ENCODE measurements at places on chromosomes 11 and 22.

GRCh38 chr11:26704249-26704648 is 17.6 kb downstream of the SLC5A12 start:
- DNase-seq: no peak

DNA sequence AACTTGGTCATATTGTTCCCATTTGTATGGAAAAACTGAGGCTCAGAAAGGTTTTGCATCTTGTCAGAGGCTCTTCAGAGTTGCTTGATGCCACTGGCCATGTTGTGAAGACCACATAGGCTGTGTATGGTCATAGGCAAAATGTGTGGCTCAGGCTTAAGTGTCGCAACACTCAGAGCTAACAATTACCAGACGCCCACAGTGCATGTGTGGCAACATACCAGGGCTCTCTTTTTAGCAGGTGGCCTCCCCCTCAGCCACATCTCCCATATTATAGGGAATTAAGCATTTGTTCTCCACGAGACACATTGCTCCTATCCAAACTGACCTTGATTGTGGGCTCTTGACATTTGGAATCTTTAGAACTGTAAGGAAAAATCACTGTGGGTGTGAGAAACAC is 802.5 kb downstream of the DLG2 start:
- no peak for DNase-seq

DNA sequence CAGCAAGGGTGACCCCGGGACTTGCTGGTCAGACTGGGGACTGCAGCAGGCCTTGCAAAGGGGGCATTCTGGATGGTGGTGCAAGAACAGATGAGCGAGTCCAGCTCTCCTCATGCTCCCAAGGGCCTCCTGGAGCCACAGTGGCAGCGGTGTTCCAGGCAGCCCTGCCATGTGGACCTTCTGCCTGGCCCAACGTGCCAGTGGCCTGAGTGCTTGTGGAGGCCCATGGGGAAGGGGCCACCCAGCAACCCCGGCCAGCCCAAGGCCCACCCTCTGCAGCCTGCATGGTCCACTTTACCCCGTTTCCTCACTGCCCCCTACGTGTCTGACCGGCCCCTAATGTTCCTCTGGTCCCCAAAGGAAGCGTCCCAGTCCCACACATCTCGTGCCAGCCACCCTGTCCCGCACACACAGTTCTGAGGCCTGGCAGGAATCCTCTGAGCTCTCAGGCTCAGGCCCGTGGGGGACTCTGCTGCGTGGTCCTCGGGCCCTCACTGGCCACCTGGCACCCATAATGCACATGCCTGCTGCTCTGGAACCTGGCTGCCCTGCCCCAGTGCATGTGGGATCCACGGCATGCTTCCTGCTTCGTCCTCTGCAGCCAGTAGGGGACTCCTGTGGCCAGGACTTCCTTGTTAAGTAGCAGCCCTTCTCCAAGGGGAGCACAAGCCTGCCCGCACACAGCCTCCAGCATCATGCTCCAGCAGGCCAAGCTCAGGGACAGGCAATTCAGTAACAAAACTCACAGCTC is 85.5 kb downstream of the DGCR2 start:
- no peak for DNase-seq

GRCh38 chr22:24247564-24248344 is 2.9 kb upstream of the GGT5 start:
- DNase-seq: peak; percentile 65

DNA sequence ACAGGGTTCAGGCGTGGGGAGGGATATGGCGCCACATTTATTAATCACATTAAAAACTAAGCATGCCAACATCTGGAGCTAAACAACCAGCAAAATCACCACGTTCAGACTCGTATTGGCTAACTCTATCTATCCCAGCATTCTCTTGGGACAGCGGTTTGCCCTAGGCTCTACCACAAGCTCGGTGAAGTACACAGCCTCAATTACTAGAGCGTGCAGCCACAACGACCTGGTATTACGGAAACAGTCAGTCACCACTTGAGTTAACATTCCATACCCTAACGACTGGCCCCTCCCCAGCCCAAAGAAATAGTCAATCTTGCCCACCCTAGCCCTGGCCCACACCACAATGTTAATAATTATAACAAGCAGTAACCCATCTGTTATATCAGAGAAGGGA is 32.1 kb downstream of the APOL5 start:
- DNase-seq: no peak

DNA sequence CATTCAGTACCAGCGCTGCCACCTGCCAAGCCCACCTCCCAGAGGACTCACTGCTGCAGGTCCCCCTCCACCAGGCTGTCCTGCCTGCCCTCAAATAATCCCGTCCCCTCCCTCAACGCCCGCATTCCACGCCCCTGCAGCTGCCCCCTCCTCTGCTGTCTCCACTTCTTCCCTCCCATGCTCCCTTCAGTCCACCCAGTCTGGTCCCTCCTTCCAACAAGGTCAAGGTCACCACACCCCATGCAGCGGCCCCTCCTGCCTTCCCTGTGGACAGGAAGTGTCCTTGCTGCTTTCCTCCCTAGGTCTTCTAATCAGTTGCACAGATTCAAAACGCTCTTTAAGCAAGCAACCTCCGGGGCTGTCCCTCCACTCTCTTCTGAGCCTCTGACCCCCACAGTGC is 12.1 kb downstream of the MACROD1 start:
- no peak for DNase-seq

DNA sequence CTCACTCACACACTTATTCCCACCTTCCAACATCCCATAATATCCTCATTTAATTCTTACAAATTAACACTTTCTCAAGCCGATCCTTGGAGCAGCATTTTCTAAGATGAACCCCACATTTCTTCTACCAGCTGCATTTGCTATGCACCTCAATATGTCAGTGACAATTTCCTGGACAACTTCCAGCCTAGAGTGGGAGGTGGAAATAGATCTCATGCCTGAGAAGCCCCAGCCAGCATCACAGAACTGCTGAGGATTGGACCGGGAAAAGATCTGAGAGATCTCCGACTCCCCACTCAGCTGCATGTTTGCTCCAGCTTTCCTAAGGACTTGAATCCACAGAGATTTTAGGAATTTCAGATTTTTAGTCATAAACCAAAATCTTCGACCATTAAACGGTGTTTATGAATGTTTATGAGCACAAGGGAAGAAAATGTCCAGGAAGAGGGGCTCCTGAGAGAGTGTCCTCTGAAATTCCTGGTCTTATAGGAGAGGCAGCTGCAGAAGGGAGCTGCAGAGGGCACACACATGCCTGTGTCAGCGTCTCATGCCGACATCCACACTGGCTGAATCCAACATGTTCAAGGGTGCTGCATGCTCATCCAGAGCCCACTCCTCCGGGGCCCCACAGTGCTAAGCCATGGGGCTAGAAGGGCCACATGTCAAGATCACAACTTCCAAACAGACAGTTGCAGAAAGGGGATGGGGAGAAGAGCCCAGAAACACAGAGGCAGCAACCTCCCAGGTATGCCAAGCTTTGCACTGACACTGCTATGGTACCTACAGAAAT is 68.6 kb downstream of the MICAL3 start:
- no peak for DNase-seq

- DNase-seq: no peak
Observed at GRCh38 chr11:95682552-95682951, 107.0 kb downstream of the FAM76B start.

DNA sequence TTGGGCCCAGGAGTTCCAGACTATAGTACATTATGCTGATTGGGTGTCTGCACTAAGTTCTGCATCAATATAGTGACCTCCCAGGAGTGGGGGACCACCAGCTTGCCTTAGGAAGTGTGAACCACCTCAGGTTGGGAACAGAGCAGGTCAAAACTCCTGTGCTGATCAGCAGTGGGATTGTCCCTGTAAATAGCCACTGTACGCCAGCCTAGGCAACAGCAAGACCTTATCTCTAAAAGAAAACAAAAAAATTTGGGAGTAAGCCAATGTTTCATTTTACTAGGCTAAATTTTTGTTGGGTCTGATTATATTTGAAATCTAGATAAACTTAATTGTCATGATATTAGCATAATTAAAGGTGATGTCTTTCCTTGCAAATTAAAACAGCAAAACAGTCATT is 3.4 kb downstream of the DEPDC5 start:
- DNase-seq: peak; percentile 46

GRCh38 chr22:23884140-23884539 is 10.0 kb upstream of the MIF start:
- no peak for DNase-seq

- no peak for DNase-seq
Observed at GRCh38 chr11:44758983-44759382, 32.2 kb downstream of the TSPAN18 start.

GRCh38 chr11:46588131-46588530 is 5.7 kb downstream of the AMBRA1 start:
- DNase-seq: no peak

DNA sequence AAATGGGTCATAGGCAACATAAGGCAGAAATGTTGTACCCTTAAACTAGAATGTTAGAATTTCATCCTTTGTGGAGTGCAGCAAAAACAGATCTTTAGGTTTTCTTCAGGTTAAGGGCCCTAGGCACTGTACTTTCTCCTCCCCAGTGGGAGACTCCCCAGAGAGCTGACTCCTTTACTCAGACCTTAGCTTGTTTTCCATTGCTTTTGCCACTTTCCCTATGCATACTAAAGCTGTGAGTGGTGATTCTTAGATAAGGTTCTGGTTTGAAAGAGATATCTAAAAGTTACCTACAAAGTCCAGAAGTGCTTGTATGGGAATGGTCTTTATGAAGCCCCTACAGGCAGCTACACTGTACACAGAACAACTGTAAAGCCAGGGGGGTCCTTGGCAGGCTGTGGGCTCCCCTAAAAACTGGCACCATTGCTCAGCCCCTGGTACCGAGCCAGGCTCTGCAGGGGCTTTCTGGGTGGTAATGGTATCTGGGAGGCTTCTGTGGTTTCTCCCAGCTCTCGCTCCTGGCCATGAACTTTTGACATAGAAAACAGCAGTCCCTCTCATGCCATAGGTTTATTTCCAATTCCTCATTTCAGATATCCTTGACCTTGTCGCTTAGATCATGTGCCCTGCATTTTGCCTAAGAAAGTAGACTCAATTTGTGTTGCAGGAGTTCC is 23.2 kb downstream of the AMOTL1 start:
- DNase-seq: no peak

DNA sequence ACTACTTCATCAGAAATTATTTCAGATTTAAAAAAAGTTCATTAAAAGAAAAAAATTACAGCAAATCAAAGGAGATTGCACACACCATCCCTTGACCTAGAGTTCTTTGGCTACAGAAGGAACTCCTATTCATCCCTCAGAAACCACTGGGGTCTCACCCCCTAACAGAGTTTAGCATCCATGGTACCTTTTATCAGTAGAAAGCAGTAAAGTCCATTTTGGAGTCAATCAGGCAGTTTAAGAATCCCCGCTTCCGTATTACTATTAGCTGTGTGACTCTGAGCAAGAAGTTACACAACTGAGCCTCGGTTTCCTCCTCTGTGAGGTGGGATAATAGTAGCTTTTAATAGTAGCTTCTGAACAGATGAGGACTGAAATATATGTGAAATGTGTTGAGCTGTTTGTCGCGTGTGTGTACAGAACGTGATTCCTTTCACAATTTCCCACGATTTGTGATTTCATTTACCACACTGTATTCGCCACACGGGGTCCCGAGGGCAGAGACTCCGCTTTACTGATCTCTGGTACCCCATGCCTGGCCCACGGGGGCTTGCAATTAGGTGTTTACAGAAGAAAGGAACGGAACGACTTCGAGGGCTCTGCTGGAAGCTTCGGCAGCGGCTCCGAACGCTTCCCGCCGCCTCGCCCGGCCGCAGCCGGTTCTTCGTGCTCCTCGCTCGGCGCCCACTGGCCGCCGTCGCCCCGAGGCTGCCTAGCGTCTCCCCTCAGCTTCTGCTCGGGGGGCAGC is 72.5 kb upstream of the ZBED5 start:
- peak; percentile 46 for DNase-seq

GRCh38 chr11:72534371-72535193 is 100.3 kb upstream of the CLPB start:
- DNase-seq: no peak

DNA sequence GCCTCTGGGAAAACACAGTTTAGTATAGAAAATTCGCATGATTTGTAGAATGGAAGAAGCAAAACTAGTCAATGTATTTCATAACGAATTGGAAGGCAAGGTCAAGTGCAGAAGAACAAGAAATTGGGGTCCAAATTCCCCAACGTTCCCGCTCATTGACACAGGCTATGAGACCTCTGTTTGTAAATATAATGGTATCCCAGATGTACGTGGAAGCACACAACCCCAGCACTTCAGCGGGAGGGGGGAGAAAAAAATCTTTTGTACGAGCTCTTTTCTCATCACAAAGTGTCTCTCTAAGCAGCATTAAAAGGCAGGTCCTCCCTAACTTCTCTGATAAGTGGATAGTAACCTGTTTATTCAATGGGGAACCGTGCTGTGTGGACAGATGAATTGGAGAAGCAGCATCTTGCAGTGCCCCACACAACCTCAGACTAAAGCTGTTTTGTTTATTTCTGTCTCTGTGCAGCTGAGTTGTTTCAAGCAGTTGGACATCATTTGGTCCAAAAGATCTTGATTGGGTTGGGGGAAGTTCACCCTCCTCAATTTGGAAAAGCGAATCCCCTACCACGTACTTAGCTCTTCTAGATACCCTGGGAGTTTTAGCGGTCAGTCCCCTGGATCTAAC is 1.1 kb upstream of the GAB2 start:
- DNase-seq: no peak

DNA sequence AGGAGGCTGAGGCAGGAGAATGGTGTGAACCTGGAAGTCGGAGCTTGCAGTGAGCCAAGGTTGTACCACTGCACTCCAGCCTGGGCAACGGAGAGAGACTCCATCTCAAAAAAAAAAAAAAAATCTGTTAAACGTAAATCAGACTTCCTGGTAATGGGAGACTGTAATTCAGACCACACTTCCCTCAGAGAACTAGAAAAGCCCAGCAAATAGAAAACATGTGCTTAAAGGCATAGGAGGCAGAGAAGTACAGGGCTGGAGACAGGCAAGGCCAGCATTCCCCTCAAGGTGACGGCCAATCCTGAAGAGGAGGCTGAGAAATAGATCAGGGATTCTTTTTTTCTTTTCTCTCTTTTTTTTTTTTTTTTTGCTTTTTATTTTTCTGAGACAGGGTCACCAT is 8.2 kb downstream of the GGT5 start:
- DNase-seq: no peak

- no peak for DNase-seq
Observed at GRCh38 chr11:35878741-35879140, 65.1 kb upstream of the LDLRAD3 start.

GRCh38 chr11:66432597-66432996 is 6.1 kb downstream of the MRPL11 start:
- DNase-seq: no peak

- DNase-seq: no peak
Observed at GRCh38 chr11:46958777-46959176, 22.2 kb downstream of the CSTPP1 start.
